ENCODE measurements at places on chromosomes 1 and 21. TPM values are rescaled to one million over a fixed set of nuclear protein-coding genes. Genes with fewer than 3 reads are reported as not detected.

Gene KCNA3
- total RNA-seq = 9.1 TPM

Gene KCNA2
- not detected for total RNA-seq

Gene POMGNT1
- total RNA-seq = 29.0 TPM

DNA sequence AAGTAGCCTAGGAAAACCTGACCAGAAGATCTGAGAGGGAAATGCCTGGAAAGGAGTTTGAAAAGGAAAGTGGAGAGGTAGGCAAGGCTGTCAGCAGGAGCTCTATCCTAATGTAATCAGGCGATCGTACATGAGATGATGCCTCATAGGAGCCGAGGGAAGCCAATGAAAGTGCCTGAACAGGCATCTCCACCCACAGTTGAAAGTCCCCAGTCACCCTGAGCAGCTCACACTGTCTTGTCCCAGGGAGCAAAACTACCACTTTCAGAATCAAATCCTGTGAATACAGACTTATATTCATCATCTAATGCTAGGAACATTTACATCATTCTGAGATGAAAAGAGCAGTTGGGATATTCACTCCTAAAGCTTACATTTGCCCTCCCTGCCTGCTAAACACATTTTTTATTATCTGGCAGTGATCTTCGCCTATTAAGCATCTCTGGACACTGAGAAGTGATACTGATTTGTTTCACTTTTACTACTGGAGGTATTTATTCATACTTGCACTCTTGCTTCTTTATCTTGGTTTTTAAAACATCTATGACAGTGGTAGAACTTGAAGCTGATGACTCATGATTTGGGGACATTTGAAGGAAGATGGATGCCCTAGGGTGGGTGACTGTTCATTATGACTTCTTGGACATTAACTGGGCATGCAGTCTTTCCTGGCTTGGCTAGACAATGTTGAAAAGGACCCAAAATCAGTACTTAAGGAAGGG is 221.6 kb downstream of the SEC16B start:
- DNase-seq = no peak

DNA sequence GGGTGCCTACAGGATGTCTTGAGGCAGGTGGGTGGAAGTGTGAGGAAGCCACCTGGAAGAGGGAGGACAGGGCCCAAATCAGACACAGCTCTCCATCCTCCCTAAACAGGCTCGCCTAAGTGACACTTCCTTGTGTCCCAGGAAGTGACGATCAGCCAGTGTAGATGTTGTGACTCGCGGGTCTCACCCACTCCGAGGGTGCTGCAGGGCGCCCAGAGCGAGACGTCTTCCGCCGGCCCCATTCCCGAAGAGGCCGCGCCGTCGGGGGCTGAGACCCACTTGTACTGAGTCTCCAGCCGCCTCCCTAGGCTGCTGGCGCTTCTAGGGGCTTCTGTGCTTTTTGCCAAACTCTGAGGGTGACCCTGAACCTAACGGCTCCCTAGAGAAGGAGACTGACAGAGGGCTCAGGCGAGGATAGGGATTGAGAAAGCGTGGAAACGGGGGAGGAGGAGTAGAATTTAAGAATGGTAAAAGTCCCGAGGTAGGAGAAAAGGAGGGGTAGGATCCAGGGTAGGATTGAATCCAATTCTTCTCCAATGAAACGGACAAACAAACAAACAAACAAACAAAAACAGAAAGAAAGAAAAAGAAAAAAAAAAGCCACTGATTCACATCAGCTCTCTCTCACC is 543 bp upstream of the MARK1 start:
- DNase-seq = peak; percentile 4
